ENCODE measurements at places on chromosomes 3 and 15.

DNA sequence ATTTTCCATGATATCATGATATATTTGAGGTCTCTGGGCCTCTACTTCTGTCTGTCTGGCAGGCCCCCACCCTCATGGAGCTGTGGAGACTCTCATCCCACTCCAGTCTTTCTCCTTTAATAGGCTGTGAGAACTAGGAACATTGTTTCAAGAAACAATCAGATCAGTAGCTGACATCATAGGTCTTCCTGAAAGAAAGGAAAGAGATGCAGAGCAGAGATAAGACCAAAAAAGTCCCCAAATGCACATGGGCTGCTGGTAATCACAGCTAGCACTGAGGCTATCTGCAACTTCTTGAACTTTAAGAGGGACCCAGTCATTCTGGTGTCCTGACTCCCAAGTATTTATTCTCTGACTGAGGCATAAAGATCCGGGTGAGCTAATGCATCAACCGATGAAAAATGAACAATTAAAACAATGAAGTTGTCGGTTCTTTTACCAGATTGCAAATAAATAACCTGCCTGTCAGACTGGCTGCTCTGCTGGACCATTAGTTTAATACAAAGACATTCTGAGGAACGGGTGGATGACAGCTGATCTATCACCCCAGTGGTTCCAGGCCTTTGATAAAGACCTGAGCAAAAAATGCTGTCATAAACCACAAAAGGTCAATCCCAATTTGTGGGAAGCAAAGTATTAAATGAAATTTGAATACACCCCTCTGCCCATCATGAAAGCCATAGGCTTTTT is 780.8 kb upstream of the GOLIM4 start:
- no peak for DNase-seq

GRCh38 chr3:195441992-195442572 is 738 bp downstream of the ACAP2 start:
- DNase-seq, result peak; percentile 53

DNA sequence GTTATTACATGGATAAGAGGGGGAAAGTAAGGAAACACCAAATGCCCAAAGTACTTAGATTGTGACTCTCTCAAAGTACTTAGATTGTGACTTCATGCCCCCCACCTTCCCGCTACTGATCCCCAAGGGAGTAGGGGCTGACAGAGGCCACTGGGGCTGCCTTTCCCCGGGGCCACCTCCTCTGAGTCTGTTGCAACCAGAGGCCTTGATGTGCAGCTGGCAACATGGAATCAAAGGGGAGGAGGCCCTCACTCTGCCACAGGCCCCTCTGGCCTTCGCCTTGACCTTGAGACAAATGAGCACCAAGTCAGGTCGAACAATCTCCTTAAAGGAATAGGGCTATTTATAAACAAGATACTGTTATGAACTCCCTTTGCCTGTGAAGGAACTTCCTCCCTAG is 62.5 kb downstream of the LRTM1 start:
- DNase-seq, result no peak

DNA sequence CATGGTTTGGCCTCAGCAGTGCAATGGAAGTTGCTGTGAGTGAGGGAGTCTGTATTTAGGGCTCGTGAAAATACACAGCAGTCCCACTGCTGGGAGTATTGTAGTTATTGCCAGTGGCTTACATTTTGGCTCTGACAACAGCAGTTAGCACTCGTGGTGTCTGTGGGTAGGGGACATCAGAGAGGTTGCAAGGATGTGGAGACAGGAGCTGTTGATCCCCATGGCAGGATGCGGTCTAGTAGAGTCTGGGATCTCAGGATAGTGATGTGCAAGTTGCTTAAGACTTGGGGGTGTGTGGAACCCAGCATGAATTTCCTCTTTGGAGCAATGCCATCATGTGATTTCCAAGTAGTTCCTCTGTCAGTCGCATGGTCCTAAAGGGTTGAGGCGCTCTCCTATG is 59.9 kb downstream of the GALK2 start:
- no peak for DNase-seq

GRCh38 chr3:50112462-50112861 is 23.7 kb downstream of the RBM5 start:
- DNase-seq, result no peak

DNA sequence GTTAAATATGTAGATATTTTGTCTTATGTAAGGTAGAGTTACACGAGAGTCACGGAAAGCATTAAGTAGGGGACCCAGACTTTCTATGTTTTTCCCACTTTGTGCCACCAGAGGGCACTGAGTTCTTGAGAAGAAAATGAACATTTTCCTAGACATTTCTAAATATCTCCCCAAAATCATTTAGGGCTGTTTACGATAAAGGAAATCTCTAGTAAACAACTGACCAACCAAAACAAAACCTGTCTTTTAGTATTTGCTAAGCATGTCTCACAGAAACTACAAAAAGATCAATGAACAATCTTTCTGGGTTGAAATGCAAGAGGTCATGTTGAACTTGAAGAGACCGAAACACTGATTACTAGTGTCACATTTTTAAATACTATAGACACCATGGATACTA is 16.1 kb downstream of the POU1F1 start:
- DNase-seq, result peak; percentile 21

DNA sequence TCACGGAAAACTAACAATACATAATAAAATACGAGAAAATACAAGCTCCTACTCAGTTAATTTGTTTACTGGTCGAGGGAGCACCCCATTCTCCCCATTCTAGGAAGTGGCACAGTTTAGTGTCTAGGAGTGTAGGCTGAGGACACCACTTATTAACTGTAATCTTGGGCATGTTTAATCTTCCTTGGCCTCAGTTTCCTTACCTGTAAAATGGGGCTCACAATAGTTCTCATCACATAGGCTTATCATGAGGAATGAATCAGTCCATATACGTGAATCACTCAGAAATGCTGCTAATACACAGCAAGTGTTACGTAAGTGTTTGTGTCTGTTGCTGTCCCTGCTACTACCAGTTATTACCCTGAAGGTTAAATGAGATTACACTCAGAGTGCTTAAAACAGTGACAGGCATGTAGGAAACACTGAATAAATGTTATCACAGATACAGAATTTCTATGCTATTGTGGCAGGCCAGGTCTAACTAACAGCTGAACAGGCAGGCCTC is 210.2 kb downstream of the OSBPL10 start:
- DNase-seq, result no peak

GRCh38 chr3:138396752-138397410 is 37.5 kb upstream of the ESYT3 start:
- no peak for DNase-seq

DNA sequence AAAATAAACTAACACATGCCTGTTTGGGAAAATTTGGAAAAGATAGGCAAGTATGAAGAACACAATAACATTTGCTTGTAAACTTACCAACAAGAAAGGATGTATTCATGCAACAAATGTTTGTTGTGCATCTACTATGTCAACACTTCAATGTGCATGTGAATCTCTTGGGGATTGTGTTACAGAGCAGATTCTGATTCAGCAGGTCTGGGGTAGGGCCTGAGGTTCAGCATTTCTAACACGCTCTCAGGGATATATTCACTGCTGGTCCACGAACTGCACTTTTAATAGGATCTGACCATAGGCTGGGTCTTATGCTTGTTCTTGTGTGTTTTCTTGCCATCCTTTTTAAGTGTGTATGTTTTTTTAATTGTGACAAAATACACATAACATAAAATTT is 11.8 kb downstream of the GPD1L start:
- DNase-seq, result no peak

DNA sequence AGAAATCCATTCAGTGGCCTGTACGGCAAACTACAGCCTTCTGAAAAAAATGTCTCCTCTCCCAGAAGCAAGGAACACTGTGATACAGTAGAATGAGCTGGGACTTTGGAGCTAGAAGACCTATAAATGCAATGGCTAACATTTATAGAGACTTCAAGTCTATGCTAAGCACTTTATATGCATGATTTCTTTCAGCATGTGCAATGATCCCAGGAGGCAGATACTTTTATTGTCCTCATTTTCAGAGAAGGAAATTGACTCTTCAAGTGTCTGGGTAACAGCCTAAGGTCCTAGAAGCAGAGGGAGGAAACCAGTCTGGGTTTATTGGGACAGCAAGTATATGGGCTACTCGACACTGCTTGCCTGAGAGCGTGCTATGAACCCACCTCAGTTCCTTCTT is 140.9 kb downstream of the ALDH1A2 start:
- DNase-seq, result no peak

- DNase-seq, result no peak
Measured at GRCh38 chr3:151328298-151328995, 902 bp downstream of the P2RY13 start.

DNA sequence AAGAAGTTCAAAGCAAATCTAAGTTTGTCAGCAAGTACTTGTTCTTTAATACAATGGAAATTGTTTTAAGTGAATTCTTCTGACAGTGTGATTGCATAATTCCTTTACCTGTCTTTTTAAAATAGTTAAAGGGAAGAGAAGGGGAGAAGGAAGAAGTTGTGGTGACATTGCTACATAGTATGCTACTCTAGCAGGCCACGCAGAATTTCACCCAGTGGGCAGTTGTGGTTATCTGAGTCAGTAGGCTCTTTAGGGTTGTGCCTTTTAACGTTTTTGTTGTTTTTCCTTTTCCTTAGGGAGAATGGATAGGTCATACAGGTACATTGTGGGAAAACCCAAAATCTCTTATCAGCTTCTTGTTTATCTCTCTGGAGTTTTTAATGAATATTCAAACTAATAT is 40.4 kb downstream of the KIF15 start:
- no peak for DNase-seq

DNA sequence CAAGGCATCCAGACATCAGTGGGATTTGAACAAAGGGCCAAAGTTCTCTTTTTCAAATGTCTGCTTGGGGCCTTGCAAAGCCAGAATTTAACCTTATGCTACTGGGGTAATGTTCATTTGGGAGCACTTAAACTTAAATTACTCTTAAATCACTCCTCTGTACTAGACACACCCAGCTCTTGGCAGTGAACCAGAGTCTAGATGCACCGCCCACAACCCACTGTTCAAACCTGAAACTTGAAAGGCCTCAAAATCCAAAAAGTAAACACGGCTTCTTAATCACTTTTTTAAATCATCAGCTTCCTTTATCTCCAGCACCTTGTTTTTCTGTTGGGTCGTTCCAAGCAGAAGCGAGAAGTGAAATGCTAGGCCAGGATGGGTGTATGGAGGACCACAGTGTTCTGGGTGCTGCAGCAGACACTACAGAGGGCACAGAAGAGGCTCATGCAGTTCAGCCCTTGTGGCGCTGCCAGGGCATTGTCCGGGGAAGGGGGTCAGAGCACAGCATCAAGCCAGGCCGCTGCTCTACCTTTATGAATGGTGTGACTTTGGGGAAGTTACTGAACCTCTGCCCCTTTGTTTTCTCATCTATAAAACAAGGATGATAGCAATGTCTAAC is 28.8 kb downstream of the MECOM start:
- DNase-seq, result no peak

DNA sequence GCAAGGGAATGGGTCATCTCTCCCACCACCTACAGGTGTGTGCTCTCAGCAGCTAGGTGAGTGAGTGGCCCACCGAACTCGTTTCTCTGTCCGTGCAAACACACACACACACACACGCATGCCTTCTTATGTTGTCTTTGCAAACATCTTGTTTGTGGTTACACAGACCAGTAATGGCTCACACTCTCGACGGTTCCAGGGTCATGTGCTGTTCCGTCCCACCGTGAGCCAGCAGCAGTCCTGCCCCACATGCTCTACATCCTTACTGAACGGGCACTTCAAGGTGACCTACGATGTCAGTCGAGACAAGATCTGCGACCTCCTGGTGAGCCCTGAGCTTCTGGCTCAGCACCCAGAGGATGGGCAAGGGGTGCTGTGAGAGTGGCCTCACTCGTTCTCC is 4.3 kb downstream of the ITIH1 start:
- no peak for DNase-seq

DNA sequence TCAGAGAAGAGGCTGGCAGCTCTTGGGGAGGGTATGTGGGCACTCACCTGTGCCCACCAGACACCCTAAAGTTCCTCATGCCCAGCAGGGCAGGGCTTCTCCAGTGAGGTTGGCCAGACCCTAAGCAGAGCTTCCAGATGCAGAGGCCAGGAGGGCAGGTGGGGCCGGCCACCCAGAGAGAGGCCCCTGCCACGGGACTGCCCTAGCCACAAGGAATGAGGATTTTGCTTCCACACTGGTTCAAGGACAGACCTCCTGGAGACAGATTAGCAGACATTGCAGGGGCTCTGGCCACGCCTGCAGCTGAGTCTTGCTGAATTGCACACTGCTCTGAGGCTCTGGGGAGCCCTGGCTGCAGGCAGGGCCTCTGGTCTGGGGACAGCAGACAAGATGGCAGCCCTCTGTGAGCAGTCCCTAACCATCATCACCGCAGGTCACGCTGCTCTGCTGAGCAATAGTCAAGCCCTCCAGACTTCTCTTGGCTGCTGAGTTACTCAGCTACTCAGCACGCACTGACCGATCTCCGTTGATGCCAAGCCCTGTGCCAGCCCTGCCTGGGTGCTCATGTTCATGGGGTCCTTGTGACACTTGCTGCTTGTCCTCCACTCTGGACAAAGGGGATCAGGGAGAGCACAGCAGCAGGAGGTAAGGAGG is 117.4 kb upstream of the ABHD17C start:
- no peak for DNase-seq

DNA sequence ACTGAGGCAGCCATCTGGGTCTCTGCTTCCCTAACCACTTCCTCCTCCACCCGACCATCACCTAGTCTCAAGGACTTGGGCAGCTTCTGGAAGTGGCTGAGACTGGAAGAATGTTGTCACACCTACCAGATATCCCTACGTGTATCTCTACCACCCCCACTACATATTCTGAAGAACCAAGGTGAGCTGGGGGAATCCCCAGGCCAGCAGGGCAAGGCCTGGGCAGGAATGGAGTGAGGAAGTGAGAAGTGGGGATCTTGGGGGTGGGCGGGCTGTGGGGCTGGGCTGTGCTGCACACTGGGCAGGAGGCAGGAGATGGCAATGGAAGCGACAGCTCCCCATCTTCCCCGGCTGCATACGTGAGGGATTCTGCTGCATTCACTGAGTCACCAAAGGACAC is 17.5 kb upstream of the ALDH1A3 start:
- no peak for DNase-seq

Measured in hypothalamus (tissue), 51 donors.